ENCODE measurements at places on chromosomes 5 and 9.

DNA sequence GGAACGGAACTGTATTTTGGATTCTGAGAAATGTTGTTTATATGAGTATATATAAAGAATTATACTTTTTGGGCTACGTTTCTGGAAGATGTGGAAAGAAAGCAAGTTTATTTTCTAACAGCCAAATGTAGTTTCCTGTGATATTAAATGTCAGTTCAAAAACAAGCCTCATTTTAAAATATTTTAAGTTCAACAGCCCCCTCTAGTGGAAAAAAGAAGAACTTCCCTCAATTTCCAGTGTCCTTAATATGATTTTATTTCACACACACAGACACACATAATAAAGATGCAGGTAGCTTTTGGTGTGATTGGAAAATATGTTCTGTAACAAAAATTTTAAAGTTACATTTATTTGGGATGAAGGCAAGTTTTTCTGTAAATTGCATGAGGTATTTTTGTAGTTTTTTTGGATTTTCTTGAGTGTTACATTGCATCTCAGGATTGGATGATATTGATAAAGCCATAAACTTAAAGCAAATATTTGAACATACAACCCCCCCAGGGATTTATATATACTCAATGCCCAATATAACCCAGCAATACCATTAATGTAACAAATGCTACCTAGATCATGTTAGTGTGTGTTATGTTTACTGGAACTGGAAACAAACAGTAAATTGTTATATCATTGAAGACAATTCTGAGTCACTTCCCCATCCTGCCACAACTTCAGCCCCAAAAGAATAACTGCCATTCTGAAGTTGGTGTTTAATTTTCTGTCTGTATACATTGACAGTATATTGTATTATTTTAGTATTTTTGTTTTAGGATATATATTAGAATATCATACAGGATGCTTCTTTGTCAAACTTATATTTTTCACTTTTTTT, 54.0 kb downstream of the CCDC171 start:
- no peak for DNase-seq

DNA sequence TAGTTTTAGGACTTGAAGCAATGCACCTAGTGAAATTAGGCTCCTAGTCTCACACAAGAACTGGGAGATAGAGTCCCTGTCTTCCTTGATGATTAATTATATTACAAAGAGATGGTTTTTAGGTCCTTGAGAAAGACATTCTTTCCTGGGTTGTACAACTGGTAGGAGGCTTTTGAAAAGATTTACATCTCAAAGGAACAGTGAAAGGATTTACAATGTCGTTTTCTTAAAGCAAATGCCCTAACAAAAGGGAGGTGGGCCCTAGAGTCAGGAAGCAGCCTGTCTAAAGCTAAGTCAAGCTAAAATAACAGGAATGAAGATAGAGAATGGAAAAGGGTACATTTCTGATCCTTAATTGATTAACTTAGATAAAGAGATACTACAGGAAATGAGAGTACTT, 102.2 kb upstream of the IL7R start:
- DNase-seq = no peak

DNA sequence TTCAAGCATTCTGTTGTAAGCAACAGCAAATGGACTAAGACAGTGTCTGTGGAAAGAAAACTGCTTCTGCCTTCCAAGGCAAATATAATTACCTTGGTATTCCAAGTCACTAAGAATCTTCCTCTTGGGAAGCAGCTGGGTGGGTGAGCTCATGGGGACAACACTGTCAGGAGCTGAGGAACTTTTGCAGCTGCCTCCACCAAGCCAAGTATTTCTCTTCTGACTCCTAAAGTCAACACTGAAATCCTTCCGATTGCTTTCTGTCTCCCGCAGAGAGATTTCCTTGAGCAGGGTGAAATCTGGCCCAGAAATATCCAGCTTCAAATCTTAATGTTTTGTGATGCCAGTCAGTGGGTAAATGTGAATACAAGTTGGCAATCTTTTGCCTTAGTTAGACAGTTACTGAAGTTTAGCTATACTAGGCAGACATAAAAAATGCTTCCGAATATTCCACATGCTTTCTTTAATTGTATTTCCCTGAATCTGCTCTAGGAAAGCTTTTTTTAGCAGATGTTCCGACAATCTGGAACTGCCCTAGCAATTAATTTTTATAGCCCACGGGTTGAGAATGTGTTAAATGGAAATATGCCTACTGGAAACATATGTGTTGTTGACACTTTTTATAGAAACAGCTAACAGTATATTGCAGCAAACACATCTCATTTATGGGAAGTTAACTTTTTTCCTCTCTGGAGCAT, 369.9 kb upstream of the DAB2 start:
- DNase-seq = no peak

- no peak for DNase-seq
Measured at GRCh38 chr5:491119-491855, 33.0 kb downstream of the SLC9A3 start.

- no peak for DNase-seq
Measured at GRCh38 chr5:179780362-179780761, 13.4 kb upstream of the LTC4S start.

GRCh38 chr9:126665644-126666035, 51.9 kb downstream of the LMX1B start:
- DNase-seq = no peak
